ENCODE measurements at places on chromosomes 7 and 10.

GRCh38 chr10:24857031-24857725 lies 95.2 kb downstream of the PRTFDC1 start:
- DNase-seq, result no peak

GRCh38 chr10:119705434-119705831 lies 20.4 kb upstream of the INPP5F start:
- DNase-seq, result no peak

- no peak for DNase-seq
Measured at GRCh38 chr10:6595499-6595898, 15.4 kb upstream of the PRKCQ start.

- no peak for DNase-seq
Measured at GRCh38 chr10:117242463-117242832, 1.5 kb downstream of the SLC18A2 start.

- DNase-seq, result no peak
Measured at GRCh38 chr10:14486777-14487487, 156.2 kb upstream of the FRMD4A start.

DNA sequence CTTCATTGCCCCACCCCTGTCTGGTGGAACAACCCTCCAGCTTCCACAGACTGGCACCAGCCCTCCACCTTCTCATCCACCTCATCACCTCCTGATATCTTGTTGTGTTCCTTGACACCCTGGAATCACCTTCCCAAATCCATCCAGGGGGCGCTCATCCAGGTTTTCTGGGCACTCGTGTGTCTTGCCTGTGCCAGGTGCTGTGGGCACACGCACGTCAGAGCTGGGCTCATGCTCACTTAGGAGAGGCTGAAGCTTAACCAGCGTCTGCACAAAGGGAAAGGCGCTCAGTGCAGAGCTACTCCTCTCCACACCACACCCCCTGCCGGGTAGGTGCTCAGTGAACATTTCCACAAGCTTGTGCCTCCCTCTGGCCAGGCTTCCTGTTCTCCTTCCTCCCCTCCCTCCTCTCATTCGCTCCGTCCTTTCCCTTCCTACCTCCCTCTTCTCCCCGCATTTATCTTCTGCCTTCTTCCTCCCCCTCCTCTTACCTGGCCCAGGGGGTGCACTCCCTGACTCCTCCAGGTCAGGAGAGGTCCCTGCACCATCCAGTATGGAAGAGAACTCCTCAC lies 4.8 kb downstream of the ADCYAP1R1 start:
- no peak for DNase-seq

- no peak for DNase-seq
Measured at GRCh38 chr10:33697016-33697415, 362.5 kb upstream of the NRP1 start.

- no peak for DNase-seq
Measured at GRCh38 chr10:94093286-94093905, 99.7 kb downstream of the PLCE1 start.

DNA sequence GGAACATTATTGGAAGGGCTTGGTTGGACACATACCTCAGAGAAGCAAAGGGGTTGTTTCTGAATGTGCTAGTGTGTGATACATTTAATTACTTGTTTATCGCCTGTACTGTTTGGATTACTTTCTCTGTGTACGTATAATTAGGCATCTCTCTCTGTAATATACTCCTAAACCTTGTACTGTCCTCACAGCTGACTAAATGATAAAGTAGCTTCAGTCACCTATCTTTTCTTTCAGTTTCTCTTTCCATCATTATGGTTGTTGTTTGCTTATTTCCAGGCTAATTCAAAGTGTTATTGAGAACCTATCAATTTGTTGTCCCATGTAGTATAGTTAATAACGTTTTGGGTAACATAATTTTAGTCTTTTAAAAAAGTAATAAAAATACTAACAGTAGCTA lies 34.0 kb downstream of the MXI1 start:
- no peak for DNase-seq

DNA sequence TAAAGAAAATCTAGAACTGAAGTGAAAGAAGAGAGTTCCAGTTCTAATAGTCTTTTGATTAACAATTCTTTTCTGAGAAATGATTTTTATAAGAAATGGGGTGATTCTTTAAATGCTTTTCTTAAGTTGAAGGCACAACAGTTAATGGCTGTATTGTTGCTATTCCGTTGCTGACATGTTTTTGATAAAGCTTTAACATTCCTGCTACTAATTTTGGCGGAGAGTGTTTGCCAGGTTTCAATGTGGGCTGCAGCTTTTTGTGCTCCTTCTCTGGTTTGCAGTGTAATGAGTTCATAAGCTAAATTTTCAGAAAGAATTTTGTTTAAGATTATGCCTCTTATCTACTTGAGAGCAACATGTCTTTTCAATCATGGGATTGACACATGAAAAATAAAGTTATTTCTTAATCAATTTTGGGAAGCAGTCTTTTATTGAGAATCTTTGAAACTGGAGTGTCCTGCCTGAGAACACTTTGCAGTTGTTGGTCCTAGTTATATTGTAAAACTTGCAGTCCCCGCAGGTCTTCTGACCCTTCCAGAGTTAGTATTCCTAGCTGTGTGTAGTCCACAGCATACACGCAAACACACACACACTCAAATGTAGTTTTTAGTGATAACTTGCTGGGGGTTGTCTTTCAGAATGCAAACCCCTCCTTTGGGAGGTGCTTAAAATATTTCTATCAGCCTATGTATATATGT lies 56.7 kb downstream of the COL17A1 start:
- DNase-seq, result no peak

DNA sequence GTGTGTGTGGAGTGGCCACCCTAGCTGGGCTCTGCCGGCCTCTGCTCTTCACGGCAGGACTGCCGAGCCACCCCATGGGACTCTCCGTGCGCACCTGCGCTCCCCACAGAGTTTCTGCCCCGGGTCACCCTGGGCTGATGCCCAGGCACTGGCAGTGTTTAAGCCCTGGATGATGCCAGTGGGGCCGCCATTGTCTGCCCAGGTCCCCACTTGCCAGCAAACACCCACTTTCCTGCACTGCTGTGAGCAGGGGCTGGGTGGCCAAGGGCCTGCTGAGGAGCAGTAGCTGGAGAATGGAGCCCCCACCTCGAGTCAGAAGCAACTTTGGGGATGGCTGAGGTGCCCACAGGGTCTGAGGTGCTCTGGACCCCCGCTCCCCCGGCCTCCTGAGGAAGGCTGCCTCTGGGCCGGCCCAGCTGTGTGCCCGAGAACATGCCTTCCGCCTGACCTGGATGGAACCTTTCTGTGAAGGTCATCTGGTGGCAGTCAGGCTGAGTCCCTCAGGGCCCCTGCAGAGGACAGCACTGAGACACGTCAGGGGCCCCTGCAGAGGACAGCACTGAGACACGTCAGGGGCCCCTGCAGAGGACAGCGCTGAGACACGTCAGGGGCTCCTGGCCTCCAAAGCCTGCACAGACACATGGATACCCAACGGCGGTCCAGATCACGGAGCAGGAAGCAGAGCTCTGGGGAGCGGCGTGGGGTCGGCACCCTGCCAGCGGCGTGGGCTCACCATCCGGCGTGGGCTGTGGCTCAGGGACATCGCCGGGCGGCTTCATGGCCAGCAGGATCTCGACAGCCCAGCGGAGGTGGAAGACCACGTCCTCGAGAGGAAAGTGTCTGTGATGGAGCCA lies 62.0 kb downstream of the CFAP46 start:
- DNase-seq, result no peak

GRCh38 chr10:84342584-84342983 lies 14.2 kb downstream of the CCSER2 start:
- no peak for DNase-seq

DNA sequence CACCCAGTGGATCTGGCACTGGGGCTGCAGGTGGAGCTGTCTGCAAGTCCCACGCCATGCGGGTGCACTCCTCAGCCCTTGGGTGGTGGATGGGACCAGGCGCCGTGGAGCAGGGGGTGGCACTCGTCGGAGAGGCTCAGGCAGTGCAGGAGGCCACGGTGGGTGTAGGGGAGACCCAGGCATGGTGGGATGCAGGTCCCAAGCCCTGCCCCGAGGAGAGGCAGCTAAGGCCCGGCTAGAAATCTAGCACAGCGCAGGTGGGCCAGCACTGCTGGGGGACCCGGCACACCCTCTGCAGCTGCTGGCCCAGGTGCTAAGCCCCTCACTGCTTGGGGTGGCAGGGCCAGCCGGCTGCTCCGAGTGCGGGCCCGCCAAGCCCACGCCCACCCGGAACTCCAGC lies 25.7 kb downstream of the HTR7 start:
- no peak for DNase-seq

DNA sequence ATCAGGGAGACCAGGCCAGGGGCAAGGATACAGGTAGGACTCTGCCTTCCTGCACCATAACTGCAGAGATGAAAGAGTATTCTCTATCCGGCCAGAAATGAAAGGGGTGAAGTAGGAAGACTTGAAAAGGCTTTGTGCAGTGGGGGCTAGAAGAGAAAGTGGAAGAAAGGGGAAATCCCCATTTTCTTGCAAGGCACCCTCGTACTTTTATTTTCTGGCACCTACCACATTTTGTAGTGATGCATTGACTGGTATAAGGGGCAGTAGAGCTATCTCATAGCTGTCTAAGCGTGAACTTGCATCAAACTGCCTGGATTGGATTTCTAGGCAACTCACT lies 752 bp upstream of the CAMK2G start:
- peak; percentile 44 for DNase-seq

- DNase-seq, result no peak
Measured at GRCh38 chr10:35559416-35559815, 45.7 kb upstream of the GJD4 start.

DNA sequence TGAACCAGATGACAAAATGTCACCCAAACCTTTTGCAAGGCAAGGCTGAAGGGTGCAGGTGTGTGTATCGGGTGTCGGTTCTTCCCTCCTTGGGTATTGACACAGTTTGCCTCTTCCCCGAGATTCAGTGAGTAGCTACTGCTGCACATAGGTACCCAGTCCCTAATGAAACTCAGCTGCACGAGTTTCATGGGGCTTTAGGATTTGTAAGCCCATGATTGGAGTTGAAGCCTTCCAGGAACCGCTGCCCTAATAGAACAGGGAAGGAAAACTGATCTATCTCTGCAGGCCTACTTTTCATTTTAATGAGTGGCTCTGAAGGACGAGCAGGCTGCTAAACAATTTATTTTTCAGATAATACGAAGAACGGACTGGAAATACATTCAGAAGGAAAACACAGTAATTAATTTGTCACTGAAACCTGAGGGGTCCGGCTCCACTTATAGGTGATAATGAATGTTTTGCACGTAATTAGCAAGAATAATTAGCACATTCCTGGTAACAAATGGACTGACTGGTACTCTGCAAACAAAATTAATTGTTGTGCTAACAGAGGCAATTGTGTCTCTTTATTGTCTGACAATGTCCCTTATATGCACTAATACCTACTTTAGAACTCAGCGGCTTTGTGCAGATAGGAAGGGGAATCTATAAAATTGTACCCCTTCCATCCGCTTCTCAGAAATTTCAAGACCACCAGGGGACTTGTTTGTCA lies 49.6 kb upstream of the FZD8 start:
- no peak for DNase-seq

DNA sequence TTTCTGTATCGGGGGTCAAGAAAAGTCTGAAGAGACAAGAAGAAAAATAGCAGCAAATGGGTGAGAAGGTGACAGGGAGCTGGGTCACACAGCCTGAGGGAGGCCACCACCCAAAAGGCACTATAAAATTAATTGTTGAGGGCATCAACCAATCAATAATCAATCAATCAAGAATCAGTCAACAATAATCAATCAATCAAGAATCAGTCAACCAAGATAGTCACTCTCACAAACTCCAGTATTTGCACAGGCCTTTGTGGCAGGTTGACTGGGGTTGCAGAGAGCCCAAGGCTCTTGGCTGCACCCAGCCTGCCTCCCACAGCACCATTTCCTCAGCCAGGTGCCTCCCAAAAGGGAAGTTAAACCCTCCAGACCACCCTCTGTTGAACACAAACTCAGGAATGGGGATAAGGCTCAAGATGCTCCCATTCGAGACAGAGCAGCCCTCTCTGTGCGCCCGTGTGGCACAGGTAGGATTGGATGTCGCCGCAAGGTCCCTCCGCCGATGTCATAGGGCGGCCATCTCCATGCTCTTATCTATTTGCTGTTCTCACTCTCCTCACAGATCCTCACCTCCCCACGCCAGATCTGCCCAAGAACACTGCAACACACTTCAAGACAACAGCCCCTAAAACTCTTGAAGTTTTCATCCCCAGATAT lies 64.0 kb downstream of the TNS3 start:
- DNase-seq, result no peak

GRCh38 chr10:82037076-82037475 lies 162.1 kb downstream of the NRG3 start:
- DNase-seq, result no peak

GRCh38 chr7:47579458-47579857 lies 2.5 kb downstream of the TNS3 start:
- no peak for DNase-seq

DNA sequence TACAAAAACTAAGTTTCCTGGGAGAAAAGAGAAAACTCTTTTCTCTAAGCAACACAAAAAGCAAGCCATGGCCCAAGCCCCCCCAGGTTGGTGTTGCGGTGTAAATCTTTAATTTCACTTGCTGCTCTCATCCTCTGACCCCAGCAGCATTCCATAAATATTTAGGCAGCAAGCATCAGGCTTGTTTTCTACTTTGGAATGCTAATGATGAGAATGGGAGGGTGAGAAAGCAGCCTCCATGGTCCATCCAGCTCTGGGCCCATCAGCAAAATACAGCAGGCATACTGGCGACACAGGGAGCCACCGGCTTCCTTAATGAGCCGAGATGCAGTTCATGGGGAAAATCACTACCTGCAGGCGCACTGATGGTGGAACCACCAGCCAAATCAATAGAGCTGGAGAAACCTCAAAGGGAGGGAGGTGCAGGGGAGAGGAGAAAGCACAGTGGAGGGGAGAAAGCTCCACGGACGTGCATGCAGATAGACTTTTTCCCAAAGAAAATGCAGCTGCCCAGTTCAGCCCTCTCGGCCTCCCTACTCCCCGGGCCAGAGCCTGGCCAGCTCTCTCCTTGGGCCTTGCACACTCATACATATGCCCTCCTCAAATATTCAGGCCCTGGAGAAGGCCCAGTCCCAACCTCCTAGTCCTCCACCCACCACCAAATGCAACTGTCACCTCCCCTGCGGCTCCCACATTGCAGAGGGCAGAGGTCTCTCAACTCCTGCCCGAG lies 131.9 kb downstream of the GRID1 start:
- no peak for DNase-seq

- DNase-seq, result no peak
Measured at GRCh38 chr10:15609246-15609645, 110.5 kb downstream of the ITGA8 start.

DNA sequence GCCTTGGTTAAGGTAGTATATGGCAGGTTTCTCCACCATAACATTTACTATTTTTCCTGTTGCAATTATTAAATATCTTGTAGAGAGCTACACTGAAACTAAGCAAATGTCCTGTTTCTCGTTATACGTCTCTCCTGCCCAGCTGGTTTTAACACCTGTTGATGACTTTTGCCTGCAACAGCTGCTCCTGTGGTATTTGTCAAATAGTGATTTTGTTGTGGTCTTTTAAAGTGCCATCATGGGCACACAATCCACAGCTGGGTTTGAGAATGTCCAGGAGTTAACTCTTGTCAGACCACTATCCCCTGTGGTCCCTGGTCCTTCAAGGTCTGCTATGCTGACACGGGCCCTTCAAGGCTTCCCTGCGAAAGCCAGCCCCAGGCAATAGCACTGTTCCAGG lies 24.9 kb upstream of the SEC61G start:
- DNase-seq, result no peak

Data from activated T-helper 2 cell treated with anti-CD3 and anti-CD28 coated beads, Interferon-gamma antibody, Interleukin-2, Interleukin-4, amounts not matched to agents 10 μg/mL and 5 μg/mL and 100 μg/mL, durations not matched to agents 14 hours and 24 hours and 36 hours (primary cell).